ENCODE measurements at places on chromosomes 3 and 15.

DNA sequence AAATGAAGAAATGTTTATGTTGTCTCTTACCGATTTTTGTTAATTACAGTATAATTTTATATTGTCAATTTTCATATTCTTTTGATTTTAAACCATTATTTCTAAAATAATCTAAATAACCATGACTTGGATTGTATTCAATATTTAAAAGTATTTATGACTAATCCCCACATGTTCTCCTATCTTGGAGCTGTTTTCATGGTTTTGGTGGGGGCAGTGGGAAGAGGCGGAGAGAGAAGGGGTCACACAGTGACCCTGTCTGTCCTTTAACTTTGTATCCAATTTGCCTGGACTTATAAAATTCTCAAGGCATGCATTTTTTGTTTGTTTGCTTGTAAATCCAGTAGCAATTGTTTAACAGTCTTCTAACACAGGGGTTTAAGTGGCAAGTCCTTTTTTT, 407.4 kb downstream of the NTRK3 start:
- no peak for DNase-seq

DNA sequence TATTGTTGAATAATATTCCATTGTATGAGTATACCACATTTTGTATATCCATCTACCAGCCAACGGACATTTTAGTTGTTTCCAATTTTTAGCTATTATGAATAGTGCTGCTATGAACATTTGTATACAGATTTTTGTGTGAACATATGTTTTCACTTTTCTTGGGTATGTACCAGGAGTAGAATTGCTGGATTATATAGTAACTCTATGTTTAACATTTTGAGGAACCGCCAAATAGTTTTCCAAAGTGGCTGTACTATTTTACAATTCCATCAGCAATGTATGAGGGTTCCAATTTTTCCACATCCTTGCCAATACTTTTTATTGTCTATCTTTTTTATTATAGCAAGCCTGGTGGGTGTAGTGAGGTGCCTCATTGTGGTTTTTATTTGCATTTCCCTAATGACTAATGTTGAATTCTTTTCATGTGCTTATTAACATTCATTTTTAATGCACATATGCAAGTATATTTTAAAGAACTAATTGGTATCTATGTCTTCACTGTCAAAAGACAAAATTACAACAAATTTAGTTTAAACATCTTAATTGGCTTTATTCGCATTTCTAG, 77.5 kb upstream of the PIAS1 start:
- no peak for DNase-seq

- no peak for DNase-seq
These were observed 420.4 kb downstream of the EPHA3 start for GRCh38 chr3:89527736-89528305.

GRCh38 chr15:36814708-36815107, 235.3 kb downstream of the CDIN1 start:
- DNase-seq, result no peak

DNA sequence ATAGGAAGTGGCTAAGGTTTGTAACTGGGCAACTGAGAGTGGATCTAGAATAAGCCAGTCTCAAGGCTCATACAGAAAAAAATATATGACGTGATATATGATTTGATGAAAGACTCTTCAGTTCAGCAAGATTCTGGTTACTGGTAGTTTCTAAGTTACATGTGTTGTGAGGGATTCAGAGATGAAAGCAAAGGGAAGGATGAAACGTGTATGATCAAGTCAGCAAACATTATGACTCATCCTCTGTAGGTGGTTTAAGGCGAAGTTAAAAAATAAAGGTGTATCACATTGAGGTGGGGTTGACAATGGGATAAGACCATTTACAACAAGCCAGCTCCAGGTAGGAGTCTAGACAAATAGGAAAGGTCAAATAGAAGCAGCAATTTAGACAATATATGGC, 16.2 kb downstream of the TERC start:
- no peak for DNase-seq

DNA sequence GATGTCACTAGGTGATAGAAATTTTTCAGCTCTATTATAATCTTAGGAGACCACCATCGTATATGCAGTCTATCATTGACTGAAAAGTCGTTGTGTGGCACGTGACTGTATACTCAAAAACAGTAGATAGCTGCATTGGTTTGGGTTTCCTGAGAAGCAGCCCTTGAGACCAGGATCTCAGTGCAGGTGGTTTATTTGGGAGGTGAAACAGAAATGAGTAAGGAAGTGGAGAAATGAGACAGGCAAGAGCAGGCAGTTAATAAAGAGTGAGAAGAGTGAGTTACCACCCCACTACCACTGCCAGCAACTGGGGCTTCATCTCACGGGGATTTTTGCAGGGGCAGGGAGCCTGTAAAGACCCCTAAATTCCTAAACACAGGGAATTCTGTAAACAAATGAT, 221.0 kb downstream of the SHQ1 start:
- no peak for DNase-seq

- no peak for DNase-seq
These were observed 50.0 kb downstream of the RHCG start for GRCh38 chr15:89446255-89446891.

DNA sequence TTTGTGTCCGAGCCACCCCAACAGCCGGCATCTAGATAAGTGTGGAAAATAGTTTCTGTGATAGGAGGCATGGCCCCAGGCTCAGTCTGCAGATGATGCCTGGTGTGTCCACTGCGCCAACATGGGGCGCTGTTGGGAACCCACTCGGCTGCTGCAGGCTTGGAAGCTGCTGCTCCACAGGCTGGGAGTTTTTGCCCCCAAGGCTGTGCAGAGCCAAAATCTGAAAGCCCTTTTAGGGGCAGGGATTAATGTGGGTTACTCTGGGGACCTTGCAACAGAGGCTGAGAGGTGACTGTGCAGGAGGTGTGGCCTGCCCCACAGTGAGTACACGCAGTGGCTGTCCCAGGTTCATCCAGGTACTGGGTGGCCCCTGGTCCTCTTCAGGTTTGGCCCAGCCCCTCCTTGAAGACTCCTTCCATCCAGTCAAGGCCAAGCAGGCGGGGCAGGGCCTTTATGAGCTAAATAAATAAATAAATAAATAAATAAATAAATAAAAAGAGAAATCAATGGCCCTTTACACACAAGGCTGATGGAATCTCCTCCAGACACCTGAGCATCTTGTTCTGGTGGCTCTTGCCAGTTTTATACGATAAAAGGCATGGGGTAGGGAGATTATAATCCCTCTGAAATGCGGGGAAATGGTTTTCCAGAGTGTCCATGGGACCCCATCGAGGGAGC, 73.8 kb downstream of the AAGAB start:
- DNase-seq, result no peak

DNA sequence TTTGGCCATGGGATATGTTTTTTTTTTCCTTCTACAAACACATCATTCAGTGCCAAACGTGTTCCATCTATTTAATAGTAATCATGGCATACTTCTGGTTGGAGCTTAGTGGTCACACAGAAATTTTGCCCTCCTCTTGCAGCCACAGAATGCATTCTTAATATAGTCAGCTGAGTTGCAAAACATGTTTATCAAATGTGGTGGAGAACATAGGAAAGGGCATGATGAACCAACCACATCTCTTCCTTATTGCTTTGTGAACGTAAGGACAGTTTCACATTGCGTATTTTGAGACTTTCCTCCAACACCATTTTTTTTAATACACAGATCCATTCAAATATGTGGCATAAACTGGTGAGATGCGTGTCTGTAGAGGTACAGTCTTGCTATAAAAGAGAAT, 106.8 kb downstream of the BBX start:
- no peak for DNase-seq

Data from NCI-H1417 treated with DMSO at 0.1 percent for 48 hours (cell line).